Endodermal cell (in vitro differentiated cells): ENCODE measurements at places on chromosomes 2 and 18. TPM values are rescaled to one million over a fixed set of nuclear protein-coding genes. Genes with fewer than 3 reads are reported as not detected.

DNA sequence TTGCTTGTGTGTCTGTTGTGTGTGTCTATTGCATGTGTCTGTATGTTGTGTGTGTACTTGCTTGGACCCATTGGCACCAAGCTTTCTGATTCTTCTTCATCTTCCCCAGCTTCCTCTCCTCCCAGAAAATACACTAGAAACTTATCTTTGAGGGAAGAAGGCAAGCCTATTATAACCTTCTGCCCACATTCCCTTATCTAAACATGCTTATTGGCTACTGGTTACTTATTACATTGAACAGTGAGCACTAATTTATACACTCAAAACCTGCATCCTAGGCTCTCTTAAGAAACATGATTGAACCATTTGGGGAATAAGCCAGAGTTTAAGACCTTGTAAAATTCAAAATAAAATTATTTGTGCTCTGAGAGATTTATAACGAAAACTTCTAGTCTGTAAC is 26.5 kb downstream of the SLC9A4 start:
- DNase-seq = no peak
- no peaks in the 10 kb centered on the region for H3K4me1 ChIP-seq
- H3K27me3 ChIP-seq = no peaks in the 10 kb centered on the region
- no peak overlapping the region for H3K27ac ChIP-seq
- no peaks in the 10 kb centered on the region for H3K36me3 ChIP-seq
- no peak overlapping the region for H3K4me3 ChIP-seq

- H3K27ac ChIP-seq = peak overlapping the region; percentile 64
- H3K4me1 ChIP-seq = no peaks in the 10 kb centered on the region
- no peak for DNase-seq
- H3K4me3 ChIP-seq = no peak overlapping the region
- H3K27me3 ChIP-seq = no peaks in the 10 kb centered on the region
Observed at GRCh38 chr2:103529798-103530502, 768.1 kb downstream of the TMEM182 start.

DNA sequence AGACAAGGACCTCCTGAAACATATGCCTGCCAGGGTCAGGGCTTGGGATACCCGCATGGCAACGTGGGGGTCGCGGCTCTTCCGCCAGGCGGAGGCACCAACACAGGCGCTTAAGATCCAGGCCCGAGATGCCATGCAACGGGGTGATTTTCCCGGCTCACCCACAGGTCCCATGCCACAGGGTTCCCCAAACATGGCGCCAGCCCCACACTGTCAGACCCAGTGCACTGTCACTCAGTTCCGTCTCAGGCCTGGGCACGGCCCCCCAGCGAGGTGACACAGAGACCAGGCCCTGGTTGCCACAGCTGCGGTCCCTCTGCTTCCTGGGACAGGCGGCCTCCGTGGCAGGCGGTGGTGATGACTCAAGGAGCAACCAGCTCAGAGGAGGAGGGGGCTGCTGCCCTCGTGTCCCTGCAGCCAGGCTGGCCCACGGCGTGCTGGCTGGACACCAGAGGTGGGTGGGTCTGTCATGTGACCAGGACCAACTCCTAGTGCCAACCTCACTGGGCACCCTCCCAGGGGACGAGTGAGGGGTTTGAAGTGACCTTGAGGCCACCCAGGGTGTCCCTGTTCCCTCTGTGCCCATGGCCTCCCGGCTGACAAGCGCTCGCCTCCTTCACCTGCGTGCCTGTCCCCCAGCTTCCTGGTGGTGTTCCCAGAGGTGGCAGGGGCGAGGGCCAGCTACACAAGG is 4.9 kb downstream of the PDCD1 start:
- no peaks in the 10 kb centered on the region for H3K27me3 ChIP-seq
- no peaks in the 10 kb centered on the region for H3K36me3 ChIP-seq
- no peak overlapping the region for H3K27ac ChIP-seq
- H3K4me3 ChIP-seq = no peak overlapping the region
- DNase-seq = no peak

GRCh38 chr18:9643549-9643948 is 29.2 kb upstream of the PPP4R1 start:
- no peaks in the 10 kb centered on the region for H3K4me1 ChIP-seq
- no peak overlapping the region for H3K4me3 ChIP-seq
- peak; percentile 65 for DNase-seq
- no peaks in the 10 kb centered on the region for H3K27me3 ChIP-seq

- H3K36me3 ChIP-seq = no peaks in the 10 kb centered on the region
- DNase-seq = peak; percentile 71
- H3K27me3 ChIP-seq = no peaks in the 10 kb centered on the region
- H3K4me3 ChIP-seq = no peak overlapping the region
- H3K27ac ChIP-seq = peak overlapping the region; percentile 74
Observed at GRCh38 chr18:58584200-58585127, 44.4 kb downstream of the ALPK2 start.

Gene FBXO36
- 7.1 to 13.3 TPM (median 12.8 TPM) in 3 replicates for total RNA-seq

DNA sequence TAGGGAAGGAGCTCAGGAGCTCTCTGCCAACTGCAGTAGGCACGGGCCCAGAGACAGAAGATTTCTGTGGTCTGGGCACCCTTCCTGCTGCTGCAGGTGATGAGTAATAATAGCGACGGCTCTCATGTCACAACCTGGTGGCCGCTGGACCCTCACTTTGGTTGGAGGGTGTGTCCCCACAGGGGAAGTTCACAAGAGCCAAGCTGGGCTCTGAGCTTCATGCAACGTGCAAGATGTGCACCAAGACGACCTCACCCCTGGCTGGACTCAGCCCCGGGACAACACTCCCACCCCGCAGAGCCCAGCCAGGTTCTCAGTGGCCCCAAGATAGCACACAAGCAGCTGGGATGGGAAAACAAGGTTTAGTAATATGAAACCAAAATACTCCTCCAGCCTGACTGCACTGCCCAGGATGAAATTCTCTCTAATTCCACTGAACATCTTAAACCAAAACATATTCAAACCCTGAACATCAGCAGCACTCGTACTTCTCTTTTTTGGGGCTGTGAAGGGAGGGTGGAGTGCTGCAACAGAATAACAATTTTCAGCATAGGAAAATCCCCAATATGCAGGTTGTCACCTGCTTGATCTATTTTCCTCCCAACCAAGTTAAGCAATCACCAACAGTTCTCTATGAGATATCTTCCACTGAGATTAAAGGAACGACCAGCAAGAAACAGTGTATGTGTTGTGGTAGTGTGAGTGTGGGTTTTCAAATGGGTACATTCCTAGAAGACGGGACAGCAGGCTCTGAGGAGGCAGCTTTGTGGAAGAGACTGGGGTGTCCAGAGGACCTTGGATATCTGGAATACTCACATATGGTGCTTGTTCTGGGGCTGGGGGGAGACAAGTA is 26.5 kb downstream of the BCL2 start:
- no peaks in the 10 kb centered on the region for H3K36me3 ChIP-seq
- H3K4me3 ChIP-seq = no peak overlapping the region
- no peak overlapping the region for H3K27ac ChIP-seq
- no peak for DNase-seq

- H3K4me3 ChIP-seq = no peak overlapping the region
- no peaks in the 10 kb centered on the region for H3K4me1 ChIP-seq
- no peaks in the 10 kb centered on the region for H3K36me3 ChIP-seq
Observed at GRCh38 chr2:122634256-122634655, 878.8 kb downstream of the TSN start.

Gene DSG4
- total RNA-seq = not detected in 3 replicates

Gene THOC1
- 65.6 and 81.8 TPM in 2 replicates for total RNA-seq

DNA sequence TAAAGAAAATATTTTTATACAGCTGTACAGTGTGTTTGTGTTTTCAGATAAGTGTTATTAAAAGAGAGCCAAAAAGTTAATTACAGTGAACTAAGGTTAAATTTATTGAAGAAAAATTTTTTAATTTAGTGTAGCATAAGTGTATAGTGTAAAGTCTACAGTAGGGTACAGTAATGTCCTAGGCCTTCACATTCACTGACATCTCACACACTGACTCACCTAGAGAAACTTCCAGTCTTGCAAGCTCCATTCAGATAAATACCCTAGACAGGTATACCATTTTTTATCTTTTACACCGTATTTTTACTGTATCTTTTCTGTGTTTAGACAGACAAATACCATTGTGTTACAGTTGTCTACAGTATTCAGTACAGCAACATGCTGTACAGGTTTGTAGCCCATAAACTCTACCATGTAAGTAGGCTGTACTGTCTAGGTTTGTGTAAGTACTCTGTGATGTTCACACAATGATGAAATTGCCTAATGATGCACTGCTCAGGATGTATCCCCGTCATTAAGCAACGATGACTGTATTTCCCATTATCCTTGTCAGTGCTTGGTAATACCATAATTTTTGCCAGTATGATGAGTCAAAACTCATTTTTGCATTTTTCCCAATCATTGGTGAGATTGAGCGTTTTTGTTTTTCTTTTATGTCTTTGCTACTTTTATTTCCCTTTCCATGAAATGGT is 48.2 kb upstream of the B3GNT2 start:
- no peak overlapping the region for H3K27ac ChIP-seq
- no peaks in the 10 kb centered on the region for H3K36me3 ChIP-seq
- H3K4me3 ChIP-seq = no peak overlapping the region
- H3K27me3 ChIP-seq = no peaks in the 10 kb centered on the region

DNA sequence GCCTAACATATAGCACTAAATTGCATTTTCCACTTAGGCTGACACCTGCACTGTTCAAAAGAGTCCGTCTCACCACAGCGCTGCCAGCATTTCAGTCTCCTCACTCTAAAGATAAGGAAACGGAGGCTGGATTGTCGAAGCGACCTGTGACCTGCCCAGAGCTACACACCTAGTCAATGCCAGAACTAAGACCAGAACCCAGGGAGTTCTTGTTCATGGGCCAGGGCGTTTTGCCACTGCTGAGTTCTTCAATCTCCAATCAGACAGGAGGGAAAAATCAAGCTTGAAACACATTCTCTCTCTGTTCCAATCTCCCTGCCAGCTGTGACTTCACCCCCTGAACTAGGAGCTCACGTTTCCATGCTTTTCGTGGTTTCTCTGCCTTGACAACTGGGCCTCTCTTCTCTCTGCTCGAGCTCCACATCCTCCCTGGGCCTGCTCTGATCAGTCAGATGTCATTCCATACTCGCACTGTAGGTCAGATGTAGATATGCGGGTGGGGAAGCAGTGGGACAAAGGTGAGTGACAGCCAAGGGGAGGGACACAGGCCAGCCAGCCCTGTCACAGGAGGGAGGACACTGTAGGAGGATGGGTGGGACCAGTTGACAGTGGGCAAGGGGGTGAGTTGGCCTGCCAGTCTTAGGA is 221.1 kb upstream of the SMAD2 start:
- no peaks in the 10 kb centered on the region for H3K36me3 ChIP-seq
- DNase-seq = peak; percentile 46
- H3K27me3 ChIP-seq = no peaks in the 10 kb centered on the region
- no peak overlapping the region for H3K4me3 ChIP-seq
- H3K4me1 ChIP-seq = no peaks in the 10 kb centered on the region

DNA sequence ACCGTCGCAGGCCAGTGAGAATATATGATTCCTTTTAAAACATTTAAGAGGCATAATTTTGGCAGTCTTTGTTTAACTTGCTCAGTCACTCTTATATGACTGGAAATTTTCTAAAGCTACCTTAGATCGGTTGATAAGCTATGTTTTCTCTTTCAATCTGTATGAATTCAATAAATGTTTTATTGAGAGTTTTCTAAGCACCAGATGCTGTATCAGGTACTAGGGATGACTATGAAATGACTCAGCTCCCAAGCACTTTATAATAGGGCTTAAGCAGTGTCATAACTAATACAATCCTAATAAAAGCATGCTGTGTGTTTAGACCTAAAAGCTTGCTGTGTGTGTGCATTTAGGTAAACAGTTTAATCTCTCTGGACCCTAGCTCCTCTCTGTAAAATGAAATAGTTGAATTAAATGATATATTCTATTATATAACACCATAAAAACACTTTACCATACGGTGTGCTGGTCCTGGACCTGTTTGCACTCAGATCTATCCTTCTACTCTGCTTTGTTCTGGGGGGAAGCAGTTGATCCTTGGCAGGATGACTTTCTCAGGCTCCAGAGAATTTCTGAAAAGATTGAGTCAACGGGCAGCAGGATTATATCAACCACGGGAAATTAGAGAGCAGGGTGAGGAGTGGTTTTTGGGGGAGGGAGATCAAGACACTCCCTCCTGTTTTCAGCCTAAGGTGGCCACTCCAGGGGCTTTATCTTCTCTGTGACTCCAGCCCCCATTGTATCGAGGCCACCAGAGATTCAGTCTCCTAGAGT is 26.1 kb upstream of the SLC38A11 start:
- H3K36me3 ChIP-seq = no peaks in the 10 kb centered on the region
- H3K4me1 ChIP-seq = no peaks in the 10 kb centered on the region
- no peak overlapping the region for H3K4me3 ChIP-seq
- H3K27me3 ChIP-seq = no peaks in the 10 kb centered on the region
- no peak for DNase-seq

DNA sequence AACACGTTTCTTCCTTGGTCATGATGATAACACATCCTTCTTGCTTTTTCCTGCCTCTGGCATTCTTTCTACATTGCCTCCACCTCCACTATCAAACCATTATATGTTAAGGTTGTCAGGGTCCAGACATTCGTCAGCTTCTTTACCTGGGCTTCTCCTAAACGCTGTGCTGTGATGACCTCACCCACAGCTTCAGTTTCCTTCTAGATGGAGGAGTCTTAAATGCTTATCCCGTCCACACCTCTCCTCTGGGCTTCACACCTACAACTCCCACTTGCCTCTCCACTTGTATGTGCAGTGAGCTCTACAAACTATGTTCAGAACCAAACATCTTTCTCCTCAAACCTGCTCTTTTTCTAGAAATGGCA is 666 bp upstream of the STAT1 start:
- peak overlapping the region; percentile 84 for H3K4me3 ChIP-seq
- no peaks in the 10 kb centered on the region for H3K4me1 ChIP-seq
- DNase-seq = no peak

GRCh38 chr2:160214461-160215445 is 14.7 kb upstream of the ITGB6 start:
- H3K4me1 ChIP-seq = no peaks in the 10 kb centered on the region
- H3K27ac ChIP-seq = no peak overlapping the region
- H3K36me3 ChIP-seq = no peaks in the 10 kb centered on the region
- H3K4me3 ChIP-seq = no peak overlapping the region
- no peak for DNase-seq
- no peaks in the 10 kb centered on the region for H3K27me3 ChIP-seq

DNA sequence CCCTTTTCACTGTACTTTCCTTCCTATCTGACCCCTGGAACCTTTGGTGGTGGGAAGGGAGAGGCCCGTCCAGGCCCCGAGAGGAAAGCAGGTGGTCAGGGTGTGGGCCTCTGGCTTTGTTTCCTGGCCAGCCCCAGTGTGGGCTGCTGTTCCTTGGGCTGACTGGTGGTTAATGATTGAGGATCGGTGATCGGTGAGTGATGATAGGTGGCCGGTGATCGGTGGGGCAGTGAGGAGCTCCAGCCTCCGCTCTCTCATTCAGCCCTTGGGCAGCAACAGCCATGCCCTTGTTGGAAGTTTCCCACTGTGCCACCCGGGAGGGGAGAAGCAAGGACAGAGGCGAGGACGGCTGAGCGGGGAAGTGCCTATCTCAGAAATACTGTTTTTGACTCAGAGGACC is 7.3 kb downstream of the ACKR3 start:
- no peaks in the 10 kb centered on the region for H3K27me3 ChIP-seq
- H3K4me3 ChIP-seq = peak overlapping the region; percentile 93
- H3K4me1 ChIP-seq = peaks cover 43% of the 10 kb centered on the region
- no peak for DNase-seq

Gene CYP1B1
- 2.4 and 4.8 TPM in 2 replicates for total RNA-seq

Gene SCN9A
- 0.13 to 0.21 TPM in 2 of 3 replicates, not detected in the other for total RNA-seq

- H3K36me3 ChIP-seq = no peaks in the 10 kb centered on the region
- no peak overlapping the region for H3K27ac ChIP-seq
Observed at GRCh38 chr2:170571612-170572011, 143.5 kb upstream of the SP5 start.
